Stimulated activated CD4-positive, alpha-beta T cell treated with anti-CD3 and anti-CD28 coated beads, Interleukin-1b, Interleukin-23, amount 100 ng/mL, for 1 hour (primary cell): ENCODE measurements at places on chromosomes 3 and 15.

DNA sequence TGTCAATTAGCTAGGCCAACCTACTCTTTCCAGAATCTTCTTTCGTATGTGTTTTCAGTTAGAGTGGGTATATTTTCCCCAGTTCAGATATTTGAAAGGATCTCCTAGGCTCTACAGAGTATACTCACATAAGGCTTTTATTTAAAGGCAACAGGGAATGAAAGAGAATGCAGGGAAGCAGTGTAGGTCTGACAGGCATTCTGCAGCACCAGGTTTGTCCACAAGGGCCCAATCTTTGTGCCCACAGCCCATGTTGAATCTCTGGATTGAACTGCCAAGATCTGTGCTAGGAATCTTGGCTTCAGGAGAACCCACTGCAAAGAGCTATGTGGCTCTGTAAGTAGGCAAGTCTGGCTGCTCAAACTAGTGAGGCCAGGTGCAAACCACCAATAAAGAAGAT is 24.2 kb upstream of the GALNT15 start:
- no peak for DNase-seq

- DNase-seq = no peak
These were observed 24.5 kb upstream of the SOX2 start for GRCh38 chr3:181687190-181687589.

- DNase-seq = no peak
These were observed 22.6 kb downstream of the CLDN18 start for GRCh38 chr3:138032567-138032966.

GRCh38 chr15:98953000-98953787 is 54.4 kb downstream of the PGPEP1L start:
- DNase-seq = no peak

DNA sequence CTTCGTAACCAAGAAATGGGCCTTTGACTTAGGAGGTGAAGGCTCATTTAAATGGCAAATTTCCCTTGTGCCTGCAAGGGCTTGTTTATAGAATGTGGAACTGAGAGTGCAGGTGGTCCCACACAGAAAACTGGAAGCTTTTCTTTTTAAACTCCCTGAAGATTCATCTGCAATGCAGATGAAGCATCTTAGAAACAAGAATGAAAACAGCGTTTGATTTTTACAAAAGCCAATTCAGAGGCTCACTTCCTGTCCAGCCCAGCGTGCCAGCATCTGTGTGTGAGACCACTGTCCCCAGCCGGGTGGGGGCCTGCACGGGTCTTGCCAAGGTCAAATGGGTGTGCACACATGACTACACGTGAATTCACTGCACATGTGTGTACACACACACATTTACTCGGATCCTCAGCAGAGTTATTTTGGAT is 94.7 kb downstream of the LINGO1 start:
- DNase-seq = no peak

DNA sequence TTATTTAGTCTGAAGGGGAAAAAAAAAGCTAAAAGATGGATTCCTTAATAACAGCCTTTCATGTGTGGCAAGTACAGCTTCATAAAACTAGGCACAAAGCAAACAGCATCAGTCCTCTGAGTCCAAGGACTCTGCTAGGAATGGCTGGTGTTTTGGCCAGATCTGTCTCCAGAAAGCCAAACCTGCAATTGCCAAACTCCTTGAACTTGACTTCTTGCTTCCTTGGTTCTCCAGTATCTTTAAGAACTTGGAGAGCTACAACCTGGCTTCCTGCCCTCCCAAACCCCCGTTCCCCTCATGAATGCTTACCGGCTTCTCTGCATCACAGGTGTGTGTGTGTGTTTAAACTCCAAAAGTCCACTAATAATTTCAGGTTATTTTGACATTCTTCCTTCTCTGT is 1.6 kb upstream of the PLOD2 start:
- DNase-seq = no peak

- DNase-seq = no peak
These were observed 125.3 kb upstream of the THBS1 start for GRCh38 chr15:39455471-39455991.

DNA sequence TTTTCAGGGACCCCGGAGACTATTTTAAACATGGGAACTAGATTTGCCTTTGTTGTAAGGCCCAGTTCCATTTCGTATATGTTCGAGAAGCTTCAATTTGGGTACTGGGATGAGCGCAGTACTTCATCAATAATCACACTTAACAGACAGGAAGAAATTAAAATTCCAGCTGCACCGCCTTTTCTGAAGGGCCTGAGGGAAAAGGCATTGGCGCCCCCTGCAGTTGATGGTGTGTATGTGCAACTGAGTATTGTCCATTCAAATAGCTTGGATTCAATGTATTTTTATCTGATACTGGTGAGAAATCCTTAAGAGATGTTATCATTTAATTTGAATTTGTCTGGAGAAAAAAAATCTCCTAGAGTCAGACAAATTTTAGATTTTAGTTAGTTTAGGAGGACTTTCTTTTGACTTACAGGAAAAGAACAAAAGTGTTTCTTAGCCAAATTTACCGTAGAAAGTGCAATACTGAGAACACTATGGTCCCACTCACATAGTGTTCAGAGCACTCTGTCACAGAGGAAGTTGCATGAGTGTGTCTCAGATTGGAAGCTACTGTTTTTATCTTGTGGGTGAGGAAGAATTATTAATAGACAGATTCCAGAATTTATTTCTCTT is 5.4 kb upstream of the ALDH1A2 start:
- DNase-seq = peak; percentile 33

GRCh38 chr3:132448216-132448961 is 31.1 kb downstream of the DNAJC13 start:
- DNase-seq = no peak

- DNase-seq = no peak
These were observed 331.8 kb upstream of the TBL1XR1 start for GRCh38 chr3:177529071-177529550.

DNA sequence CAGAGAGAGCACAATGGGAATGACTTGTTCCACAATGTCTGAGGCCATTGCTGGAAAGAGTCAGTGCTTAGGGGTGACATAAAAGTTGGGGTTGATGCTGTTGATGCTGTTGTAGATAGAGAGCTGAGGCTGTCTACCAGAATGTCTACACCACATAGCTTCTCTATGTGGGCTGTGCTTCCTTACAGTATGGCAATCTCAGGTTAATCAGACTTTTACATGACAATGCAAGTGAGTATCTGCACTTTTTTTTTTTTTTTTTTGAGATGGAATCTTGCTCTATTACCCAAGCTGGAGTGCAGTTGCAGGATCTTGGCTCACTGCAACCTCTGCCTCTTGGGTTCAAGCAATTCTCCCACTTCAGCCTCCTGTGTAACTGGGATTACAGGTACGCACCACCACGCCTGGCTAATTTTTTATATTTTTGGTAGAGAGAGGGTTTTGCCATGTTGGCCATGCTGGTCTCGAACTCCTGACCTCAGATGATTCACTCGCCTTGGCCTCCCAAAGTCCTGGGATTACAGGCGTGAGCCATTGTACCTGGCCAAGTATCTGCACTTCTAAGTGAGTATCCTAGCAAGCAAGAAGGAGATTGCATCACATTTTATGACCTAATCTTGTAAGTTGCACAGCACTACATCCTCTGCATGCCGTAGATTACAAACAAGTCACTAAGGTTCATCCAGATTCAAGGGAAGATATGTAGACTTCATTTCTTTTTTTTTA is 28.7 kb downstream of the DLEC1 start:
- DNase-seq = no peak

GRCh38 chr3:143036557-143036956 is 35.2 kb downstream of the U2SURP start:
- no peak for DNase-seq

DNA sequence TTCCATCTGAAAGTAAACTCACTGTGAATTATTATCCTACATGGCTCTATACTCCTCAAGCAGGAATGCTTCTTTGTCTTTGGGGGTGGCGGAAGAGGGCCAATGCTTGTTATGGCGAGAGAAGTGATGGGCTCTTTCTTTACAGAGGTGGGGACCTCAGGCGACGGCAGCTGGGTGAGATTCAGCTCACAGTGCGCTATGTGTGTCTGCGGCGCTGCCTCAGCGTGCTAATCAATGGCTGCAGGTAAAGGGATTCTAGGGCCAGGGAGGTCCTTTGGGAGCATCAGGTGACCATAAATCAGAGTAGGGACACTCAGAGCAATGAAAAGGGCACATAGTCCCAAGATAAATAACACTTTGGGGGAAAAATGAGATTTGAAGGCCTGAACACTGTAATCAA is 39.0 kb downstream of the ESYT3 start:
- DNase-seq = no peak

GRCh38 chr15:76973362-76973743 is 21.6 kb upstream of the PSTPIP1 start:
- DNase-seq = no peak

GRCh38 chr3:9876991-9877390 is 3.1 kb downstream of the CIDEC start:
- DNase-seq = no peak

- DNase-seq = no peak
These were observed 107.0 kb upstream of the RORA start for GRCh38 chr15:61336026-61336638.

- no peak for DNase-seq
These were observed 3.5 kb upstream of the CHAC1 start for GRCh38 chr15:40949756-40950207.

DNA sequence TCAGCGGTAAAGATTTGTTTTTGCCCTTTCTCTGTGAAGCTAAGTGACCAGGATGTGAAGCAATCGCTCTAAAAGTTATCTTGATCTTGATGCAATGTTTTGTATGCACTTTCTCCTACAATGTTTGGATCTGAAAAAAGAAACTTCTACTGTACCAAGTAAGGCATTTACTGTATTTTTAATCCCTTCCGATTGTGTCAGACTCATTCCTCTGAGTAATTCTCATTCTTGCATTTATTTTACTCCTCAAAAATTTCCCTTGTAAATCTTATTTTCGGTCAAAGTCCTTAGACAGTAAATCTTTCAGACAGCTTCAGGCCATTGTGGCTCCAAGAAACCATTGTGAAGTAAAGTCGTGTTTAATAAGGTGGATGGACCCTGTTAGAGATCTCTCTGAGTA is 141.9 kb downstream of the TP63 start:
- no peak for DNase-seq

- DNase-seq = no peak
These were observed 13.4 kb upstream of the FAM98B start for GRCh38 chr15:38440353-38441129.
